ENCODE measurements at places on chromosomes 12 and 14.

- no peak for DNase-seq
These were observed 46.9 kb upstream of the CHPT1 start for GRCh38 chr12:101650346-101651117.

- DNase-seq = no peak
These were observed 50.5 kb downstream of the LIMA1 start for GRCh38 chr12:50232771-50233209.

GRCh38 chr12:111850526-111850925 lies 8.5 kb downstream of the MAPKAPK5 start:
- DNase-seq = no peak

DNA sequence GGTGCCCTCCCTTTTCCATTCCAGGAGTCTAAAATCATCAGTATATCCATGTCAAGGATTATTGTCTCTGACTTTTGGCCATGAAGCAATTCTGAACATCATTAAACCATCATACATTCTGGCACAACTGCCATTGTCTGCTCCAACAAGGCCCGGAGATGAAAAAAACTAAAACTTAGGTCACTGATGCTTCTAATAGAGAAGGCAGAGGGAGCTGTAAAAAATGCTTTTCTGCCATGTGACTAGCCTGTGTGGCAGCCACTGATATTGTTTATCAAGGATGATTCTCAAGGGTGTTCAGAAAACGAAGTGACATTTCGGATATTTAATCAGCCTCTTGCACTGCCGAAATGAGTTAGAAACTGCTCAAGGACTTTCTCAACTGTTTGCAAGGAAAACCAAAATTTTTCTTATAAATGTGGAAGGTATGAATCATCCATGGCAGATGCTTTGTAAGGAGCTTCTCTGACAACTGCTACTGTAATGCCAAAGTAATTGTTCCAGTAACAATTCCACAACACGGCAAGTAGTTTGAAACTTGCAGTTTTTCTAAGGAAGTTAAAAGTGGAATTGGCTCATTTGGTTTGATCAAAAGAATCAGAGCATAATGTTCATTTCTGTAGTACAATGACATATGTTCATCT lies 1076.5 kb upstream of the FLRT2 start:
- no peak for DNase-seq

DNA sequence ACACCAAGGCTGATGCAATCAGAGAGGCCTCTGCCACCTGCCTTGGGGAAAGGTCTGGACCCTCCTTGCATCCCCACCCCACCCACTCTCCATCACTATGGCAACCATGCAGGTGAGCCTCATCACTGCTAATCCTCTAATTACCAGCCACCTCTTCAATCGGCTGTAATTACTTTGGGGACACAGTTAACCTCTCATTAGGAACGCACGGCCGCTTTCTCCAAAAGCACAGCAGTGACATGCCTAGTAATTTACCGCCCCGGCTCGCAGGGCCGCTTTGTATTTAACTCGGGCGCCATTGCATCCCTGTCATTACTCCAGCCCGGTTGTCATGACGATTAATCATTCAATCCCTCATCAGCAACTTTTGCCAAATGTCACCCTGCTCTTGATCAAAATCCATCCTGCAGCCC lies 36.3 kb upstream of the FAM222A start:
- no peak for DNase-seq

DNA sequence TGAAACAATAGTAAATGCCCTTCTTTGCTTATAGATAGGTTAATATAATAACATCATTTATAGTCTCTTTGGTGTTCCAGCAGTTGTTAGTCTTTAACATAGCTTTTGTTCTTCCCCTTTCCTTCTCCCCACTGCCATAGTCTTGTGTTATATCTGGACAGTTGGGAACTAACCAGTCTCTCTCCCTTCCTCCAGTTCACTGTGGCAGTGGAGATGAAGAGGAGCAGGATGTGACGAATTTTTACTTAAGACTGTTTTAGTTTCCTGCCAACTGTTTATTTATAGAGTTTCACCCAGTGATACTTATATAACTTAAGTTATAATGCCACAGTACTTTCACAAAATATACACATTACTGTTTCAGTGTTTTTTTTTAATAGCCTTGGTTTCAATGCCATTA lies 277.4 kb downstream of the PDZRN4 start:
- DNase-seq = no peak

Measured in urothelium cell line (cell line).